ENCODE measurements at places on chromosomes 2 and 18.

- no peak for DNase-seq
Measured at GRCh38 chr18:42689310-42689709, 426.2 kb downstream of the RIT2 start.

DNA sequence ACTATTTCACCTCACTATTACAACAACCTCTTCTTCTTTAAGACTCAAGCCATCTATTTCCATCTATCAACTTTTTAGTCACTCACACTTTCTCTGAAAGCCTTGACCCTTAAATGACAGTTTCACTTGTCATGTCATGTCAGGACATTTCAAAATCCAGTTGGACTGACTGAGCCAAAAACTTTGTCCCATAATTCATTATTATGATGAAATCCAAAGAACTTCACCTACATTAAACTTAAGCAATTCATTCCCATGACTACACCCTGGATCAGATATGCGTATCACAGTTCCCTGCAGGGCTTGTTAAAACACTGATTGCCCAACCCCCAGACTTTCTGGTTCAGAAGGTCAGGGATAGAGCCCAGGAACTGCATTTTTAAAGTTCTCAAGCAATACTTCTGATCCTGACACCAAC, 26.5 kb downstream of the LDAH start:
- DNase-seq = no peak

- no peak for DNase-seq
Measured at GRCh38 chr2:10561288-10562035, 113.3 kb upstream of the ODC1 start.

GRCh38 chr18:35810520-35810919, 162.0 kb upstream of the RMP24 start:
- no peak for DNase-seq

GRCh38 chr2:39942950-39943349, 163.9 kb upstream of the THUMPD2 start:
- no peak for DNase-seq

DNA sequence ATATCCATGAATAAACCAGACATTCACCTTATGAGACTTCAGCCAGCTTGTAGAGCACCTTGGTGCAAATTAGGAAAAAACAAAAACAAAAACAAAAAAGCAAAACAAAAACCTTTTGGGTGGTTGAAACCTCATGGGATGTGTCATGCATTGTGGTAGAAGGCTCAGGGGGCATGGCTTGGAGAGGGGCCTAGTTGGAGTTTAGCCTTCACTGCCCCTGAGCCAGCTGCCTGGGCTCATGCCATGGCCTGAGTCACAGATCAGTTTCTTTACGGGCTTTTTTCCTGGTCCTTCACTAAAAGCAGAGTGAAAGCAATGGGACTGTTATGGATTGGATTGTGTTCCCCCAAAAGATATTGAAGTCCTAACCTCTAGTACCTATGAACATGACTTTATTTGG, 22.0 kb upstream of the DAPL1 start:
- DNase-seq = peak; percentile 39

GRCh38 chr2:69619725-69620124, 23.8 kb downstream of the AAK1 start:
- DNase-seq = no peak

DNA sequence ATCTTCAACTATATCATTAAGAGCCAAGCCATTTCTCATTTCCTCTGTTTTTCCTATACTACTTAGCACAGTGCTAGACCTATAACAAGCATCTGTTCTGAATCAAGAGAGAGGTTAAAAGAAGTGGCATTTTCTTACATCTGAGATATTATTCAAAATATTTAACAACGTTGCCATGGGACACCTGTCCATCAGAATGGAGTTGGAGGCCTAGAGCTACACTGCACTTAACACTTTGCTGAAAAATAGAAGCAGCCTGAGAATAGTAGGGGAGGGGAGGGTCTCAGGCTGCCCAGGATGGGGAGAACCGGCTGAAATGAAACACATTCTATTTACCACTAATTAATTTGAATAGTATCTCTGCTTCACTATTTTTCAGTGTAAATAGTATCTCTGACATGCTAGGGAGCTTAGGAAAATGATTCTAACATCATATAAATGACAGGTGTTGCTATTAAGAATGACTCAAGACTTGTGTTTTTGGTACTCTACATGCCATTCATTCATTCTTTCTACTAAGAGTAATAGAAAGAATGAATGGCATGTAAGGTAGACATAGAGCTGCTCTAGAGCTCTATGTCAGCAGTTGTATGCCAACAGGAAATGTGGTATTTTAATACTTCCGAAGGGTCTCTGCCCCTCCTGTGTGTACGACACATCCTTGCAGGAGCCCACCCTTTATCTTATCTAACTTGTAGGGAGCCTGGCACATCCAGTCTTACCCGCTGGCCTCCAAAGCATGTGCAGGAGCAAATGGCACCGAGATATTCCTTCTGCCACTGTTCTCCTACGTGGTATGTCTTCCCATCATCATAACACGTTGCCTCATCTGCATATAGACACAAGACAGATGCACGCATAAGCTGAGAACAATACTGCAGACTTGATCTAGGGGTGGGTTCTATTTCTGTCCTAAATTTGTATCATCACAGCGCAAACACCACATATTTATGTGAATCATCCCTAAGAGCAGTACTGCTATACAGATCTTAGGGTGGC, 52.6 kb downstream of the ATIC start:
- DNase-seq = no peak

GRCh38 chr2:136796339-136796738, 31.0 kb downstream of the THSD7B start:
- DNase-seq = no peak

- no peak for DNase-seq
Measured at GRCh38 chr2:9712263-9712662, 81.5 kb upstream of the YWHAQ start.

DNA sequence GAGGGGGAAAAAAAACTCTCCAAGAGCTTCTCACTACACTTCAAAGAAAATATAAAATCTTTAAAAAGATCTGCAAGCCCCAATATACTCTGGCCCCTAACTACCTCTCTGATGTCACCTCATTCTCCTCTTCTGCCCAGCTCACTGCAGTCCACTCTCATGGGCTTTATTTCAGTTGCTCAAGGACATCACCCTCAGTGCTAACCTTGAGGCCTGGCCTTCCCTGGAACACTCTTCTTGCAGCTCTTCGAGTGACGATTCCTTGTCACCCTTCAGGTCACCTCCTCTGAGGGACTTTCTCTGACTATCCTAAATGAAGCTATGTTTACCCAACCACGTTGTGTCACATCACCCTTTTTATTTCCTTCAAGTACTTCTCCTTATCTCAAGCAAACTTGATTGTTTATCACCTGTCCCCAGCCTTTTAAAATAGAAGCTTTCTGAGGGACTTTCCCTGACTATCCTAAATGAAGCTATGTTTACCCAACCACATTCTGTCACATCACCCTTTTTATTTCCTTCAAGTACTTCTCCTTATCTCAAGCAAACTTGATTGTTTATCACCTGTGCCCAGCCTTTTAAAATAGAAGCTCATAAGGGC, 10.4 kb downstream of the RTTN start:
- DNase-seq = no peak

GRCh38 chr2:235670974-235671787, 177.3 kb downstream of the AGAP1 start:
- DNase-seq = no peak

GRCh38 chr2:119198240-119198840, 25.3 kb upstream of the STEAP3 start:
- DNase-seq = no peak

DNA sequence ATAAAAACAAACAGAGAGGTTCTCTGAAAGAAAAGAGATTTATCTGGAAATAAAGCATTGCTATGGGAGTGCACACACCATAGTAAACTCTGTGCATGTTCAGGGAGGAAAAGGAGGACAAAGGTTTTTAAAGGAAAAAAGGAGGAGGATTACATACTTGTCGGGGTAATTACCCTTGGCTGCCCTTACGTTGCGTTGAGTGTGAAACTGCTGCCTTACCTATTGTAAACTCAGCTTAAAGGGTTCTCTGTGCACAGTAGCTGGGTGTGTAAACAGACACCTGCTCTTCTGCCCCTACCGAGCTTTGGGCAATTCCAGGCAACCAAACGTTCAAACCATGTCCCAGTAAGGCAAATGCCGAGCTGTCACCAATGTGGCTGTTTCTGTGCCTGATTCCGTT, 29.6 kb upstream of the PXDN start:
- DNase-seq = no peak

DNA sequence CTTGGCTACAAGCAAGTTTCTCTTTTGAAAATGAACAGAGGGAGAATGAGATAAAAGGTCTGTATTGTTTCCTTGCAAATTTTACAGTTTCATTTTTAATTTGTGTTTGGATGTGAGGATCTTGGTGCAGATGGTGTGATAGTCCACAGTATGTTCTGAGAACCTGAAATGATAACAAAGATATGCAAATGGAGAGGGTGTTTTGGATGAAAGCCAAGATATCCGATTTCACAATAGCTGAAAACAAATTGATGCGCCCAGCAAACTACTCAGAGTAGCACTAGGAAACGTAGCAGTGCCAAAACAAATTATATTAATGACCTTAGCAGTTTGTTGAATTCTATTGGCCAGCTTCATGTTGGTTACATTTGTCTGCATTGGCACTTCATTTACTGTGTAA, 683.5 kb downstream of the TMEM182 start:
- DNase-seq = no peak

- no peak for DNase-seq
Measured at GRCh38 chr2:212032536-212033219, 505.9 kb downstream of the ERBB4 start.

- DNase-seq = no peak
Measured at GRCh38 chr2:136049011-136049742, 63.8 kb upstream of the DARS1 start.

DNA sequence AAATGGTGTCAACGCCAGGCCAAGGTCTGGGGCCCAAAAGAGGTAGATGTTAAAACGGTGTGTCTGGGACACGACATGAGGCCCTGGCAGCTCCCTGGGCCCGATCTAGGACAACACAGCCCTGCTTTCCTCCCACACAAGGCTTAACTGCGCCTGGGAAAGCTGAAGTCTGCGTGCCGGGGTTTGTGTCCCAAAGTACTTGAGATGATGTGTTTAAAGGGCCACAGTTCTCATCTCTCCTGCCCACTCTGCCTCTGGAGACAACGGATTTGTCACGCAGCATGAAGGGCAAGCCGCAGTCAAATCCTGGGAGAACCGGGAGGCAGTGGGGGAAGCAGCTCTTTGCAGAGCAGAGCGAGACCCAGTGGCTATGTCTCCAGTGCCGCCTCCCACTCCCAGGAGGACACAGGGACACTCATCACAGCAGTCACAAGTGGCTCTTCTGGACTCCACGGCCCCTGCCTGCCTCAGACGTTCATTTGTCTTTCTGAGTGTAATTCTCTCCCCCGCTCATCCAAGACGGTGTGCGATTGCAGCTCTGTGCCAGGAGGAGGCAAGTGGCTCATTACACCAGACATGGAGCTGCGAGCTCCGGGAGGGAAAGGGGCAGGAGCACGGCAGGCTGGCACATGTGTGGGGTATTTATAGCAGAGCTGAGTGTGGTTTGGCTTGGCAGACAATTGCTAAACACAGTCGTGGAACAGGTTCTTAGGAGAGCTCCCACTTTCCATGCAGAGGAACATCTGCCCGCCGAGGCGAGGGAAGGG, 57.7 kb upstream of the SEMA4C start:
- DNase-seq = peak; percentile 79

DNA sequence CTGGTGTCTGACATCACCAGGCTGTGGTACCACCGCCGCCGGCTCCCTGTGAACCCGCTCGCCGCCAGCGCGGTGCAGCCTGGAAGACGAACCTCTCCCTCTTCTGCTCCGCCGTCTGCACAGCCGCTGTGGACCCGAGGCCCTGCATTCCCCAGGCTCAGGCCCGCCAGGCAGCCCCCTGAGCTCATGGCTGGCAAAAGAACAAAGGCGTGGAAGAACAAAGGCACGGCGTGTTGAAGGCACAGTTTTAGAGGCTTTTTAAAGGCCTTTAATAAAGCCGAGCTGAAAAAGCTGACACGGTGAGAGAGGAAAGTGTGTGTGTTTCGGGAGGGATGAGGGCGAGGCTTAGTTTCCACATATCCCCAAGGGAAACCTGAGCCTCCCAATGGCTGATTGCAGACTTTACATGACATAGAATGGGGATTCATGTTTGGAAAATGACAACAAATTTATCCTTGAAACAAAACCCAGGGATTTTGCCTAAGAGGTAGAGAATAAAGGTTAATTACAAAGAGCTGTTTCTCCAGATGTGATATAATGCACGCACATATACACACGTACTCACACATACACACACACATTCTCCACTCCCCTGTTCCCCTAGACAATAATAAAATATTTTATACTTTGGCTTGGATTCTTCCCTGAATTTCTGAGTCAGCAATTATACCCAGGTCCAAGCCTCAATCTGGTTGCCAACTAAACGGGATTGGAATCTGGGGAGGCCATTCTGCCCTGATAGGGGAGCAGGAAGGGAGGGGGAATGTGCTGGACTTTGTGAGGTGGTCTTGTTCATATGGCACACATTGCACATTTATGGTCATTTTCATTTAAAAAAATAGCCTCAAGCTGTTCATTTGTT, 39.7 kb downstream of the RFX8 start:
- no peak for DNase-seq

- no peak for DNase-seq
Measured at GRCh38 chr2:200077210-200077650, 121.8 kb downstream of the MAIP1 start.

GRCh38 chr18:7565677-7566076, 1.4 kb upstream of the PTPRM start:
- DNase-seq = no peak

DNA sequence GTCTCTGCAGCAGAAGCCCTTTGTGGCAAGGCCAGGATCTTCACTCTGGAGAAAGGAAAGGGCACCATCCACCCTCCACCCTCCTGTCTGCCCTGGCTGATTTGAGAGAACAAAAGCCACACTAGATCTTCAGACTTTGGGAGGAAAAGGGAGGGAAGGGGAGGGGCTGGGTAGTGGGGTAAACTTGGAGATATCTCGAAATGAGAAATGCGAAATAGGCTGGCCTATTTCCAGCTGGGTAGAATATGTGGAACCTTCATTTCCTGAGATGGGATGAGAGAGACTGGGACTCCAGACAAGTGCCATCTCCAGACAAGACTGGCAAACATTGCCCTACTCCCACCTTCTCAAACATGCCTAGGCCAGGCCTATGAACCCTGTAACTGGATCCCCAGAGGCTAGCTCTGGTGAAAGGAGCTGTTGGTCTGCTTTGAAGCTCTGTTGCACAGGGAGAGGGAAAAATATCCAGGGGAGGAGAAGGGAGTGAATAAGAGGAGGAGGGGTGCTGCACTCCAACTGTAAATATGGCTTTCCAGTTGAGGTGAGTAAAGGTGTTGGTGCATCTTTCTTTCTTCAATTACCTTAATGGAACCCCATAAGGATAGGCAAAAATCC, 1.7 kb downstream of the HOXD12 start:
- DNase-seq = no peak

DNA sequence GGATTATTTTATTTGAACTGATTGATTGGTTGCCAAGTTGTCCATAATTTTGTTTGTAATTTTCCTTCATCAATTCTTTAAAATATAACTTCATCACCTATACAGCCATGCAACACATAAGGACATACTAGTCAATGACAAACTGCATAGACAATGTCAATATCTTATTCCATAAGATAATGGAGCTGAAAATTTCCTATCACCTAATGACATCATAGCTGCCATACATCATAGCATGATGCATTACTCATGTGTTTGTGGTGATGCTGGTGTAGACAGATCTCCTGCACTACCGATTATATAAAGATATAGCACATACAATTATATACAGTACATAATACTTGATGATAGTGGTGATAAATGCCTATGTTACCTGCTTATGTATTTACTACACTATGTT, 369.8 kb upstream of the NT5C1B start:
- no peak for DNase-seq

- DNase-seq = no peak
Measured at GRCh38 chr2:128639120-128639477, 320.4 kb upstream of the HS6ST1 start.

All from putamen (tissue), 1 donor.